Spleen (tissue), 13 donors: ENCODE measurements at places on chromosomes 13 and 19. TPM values are rescaled to one million over a fixed set of nuclear protein-coding genes. Genes with fewer than 3 reads are reported as not detected.

DNA sequence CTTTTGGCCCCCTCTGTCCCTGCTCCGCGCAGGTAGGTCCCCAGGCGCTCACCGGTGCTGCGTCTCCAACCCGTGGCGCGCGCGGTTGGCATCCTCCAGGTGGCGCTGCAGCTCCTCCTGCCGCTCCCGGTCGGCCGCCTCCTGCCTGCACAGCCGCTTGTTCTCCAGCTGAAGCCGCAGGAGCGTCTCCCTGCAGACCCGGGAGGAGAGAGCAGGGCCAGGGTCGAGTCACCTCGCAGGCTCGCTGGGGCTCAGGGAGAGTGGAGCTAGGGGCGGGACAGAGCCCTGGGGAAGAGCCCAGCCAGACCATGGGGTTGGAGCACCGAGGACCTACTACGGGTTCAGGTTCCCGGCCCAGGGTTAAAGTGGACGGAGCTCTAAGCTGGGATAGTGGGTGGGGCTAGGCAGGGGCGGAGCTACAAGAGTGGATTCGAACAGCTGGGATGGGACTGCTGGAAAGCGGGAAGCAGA is 9.3 kb downstream of the HOOK2 start:
- no peaks in the 10 kb centered on the region for H3K27me3 ChIP-seq
- H3K4me3 ChIP-seq, result peak overlapping the region; percentile 54
- H3K4me1 ChIP-seq, result peaks cover 10% of the 10 kb centered on the region
- DNase-seq, result peak; percentile 93
- no peak overlapping the region for H3K27ac ChIP-seq

DNA sequence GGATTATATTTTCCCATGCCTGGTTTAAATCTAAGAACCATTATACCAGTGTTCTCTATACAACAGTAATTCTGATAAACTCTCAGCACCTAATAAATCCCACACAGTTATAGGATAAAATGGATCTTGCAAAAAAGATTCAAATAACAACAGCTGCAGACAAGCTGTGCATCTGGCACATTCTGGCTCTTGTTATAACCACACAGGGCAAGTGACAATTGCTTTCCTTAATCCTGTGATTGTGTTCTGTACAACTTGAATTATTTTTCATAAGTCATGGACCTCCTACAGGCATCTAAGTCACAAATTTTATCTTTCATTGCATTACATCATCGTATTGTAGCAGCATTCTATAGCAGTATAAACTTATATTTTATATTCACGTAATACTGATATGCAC is 948.3 kb downstream of the SLITRK1 start:
- H3K4me3 ChIP-seq, result no peak overlapping the region
- no peak for DNase-seq
- H3K36me3 ChIP-seq, result no peaks in the 10 kb centered on the region
- no peaks in the 10 kb centered on the region for H3K4me1 ChIP-seq
- H3K27ac ChIP-seq, result no peak overlapping the region
- H3K27me3 ChIP-seq, result no peaks in the 10 kb centered on the region

GRCh38 chr13:93750676-93751075 is 524.1 kb downstream of the GPC6 start:
- no peaks in the 10 kb centered on the region for H3K27me3 ChIP-seq
- no peak overlapping the region for H3K4me3 ChIP-seq
- no peaks in the 10 kb centered on the region for H3K4me1 ChIP-seq
- H3K27ac ChIP-seq, result no peak overlapping the region

- no peaks in the 10 kb centered on the region for H3K36me3 ChIP-seq
- H3K27me3 ChIP-seq, result no peaks in the 10 kb centered on the region
- no peak for DNase-seq
- H3K27ac ChIP-seq, result no peak overlapping the region
- H3K4me1 ChIP-seq, result peaks cover 6% of the 10 kb centered on the region
Observed at GRCh38 chr13:99007414-99007986, 29.6 kb upstream of the DOCK9 start.

Gene MYH14
- total RNA-seq, result 0.23 TPM

- no peaks in the 10 kb centered on the region for H3K36me3 ChIP-seq
- H3K27ac ChIP-seq, result no peak overlapping the region
- H3K4me1 ChIP-seq, result no peaks in the 10 kb centered on the region
Observed at GRCh38 chr13:56659041-56659471, 481.7 kb upstream of the PRR20A start.

Gene ZIC2
- total RNA-seq, result not detected

DNA sequence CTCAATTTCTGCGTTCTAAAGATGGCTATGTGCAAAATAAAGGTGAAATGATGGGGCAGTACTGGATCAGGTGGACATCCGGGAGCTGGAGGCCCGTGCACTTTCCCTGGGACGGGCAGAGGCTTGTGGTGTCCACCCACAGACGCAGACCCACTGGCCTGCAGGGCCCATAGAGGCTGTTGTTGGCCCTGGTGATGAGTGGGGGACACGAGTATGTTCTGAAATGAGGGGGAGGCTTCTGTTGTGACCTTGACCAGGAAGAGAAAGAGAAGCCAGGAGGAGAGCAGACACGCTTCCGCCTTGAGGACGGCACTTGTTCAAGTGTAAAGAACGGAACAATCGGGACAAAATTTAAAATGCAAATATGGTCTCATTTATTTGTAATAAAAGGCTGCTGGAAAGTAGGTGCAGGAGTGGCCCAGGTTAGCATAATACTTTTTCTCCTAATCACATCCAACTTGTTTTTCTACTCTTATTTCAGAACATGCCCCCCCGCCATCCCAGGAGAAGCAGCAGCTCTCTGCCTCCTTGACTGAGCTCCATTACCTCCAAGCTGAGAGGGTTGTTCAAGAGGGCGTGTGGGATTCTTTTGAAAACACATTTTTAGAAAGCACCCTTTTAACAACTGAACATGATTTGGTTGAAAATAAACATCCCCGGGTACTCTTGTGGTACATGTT is 27.1 kb downstream of the ATP11A start:
- peak; percentile 38 for DNase-seq
- H3K4me1 ChIP-seq, result peaks cover 5% of the 10 kb centered on the region
- no peaks in the 10 kb centered on the region for H3K27me3 ChIP-seq
- H3K27ac ChIP-seq, result no peak overlapping the region

Gene LATS2
- total RNA-seq, result 34.6 TPM

DNA sequence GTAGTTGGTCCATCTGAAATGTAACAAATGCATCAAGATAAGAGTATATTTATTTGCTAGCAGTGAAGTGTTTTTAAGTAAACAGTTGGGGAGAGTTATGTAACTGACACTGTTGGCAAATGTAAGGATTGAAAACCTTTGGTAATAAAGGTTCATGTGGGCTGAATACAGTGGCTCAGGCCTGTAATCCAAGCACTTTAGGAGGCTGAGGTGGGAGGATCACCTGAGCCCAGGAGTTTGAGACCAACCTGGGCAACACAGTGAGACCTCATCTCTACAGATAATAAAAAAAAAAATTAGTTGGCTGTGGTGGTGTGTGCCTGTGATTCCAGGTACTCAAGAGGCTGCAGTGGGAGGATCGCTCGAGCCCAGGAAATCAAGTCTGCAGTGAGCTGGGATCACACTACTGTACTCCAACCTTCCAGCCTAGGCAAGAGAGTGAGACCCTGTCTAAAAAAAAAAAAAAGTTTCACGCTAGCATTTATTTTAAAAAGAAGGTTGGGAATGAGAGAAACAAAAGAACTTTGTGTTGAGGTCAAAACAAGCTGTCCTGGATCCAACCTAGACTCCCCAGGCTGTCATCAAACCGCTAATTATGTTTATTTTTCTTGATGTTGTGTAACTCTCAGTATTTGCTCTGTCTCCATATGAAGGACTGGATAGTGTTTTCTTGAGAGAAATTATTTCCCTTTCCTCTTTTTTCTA is 20.7 kb downstream of the SETDB2 start:
- H3K4me1 ChIP-seq, result no peaks in the 10 kb centered on the region
- no peak for DNase-seq
- H3K4me3 ChIP-seq, result no peak overlapping the region
- peaks cover 33% of the 10 kb centered on the region for H3K36me3 ChIP-seq

DNA sequence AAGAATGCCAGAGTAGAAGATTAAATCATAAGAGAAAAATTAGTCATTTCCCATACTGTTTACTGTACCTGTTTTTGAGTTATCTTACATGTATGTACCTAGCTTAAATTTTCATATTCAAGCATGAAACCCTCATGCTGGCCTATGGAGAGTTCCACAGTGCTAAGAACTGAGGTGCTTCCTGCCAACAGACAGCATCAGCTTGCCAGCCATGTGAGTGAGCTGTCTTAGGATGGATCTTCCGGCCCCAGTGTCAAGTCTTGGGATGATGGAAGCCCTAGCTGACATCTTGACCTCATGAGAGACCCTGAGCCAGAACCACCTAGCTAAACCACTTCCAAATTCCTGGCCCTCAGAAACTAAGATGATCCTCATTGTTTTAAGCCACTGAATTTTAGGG is 90.1 kb downstream of the SERP2 start:
- H3K4me3 ChIP-seq, result no peak overlapping the region
- no peaks in the 10 kb centered on the region for H3K36me3 ChIP-seq
- H3K27me3 ChIP-seq, result no peaks in the 10 kb centered on the region

GRCh38 chr19:7670150-7670783 is 1.4 kb downstream of the RETN start:
- peak; percentile 86 for DNase-seq
- H3K4me3 ChIP-seq, result peak overlapping the region; percentile 5
- no peaks in the 10 kb centered on the region for H3K4me1 ChIP-seq
- no peaks in the 10 kb centered on the region for H3K36me3 ChIP-seq
- peak overlapping the region; percentile 71 for H3K27ac ChIP-seq
- peaks cover 13% of the 10 kb centered on the region for H3K27me3 ChIP-seq

Gene ZNF549
- 8.5 TPM for total RNA-seq

Gene NLRP9
- total RNA-seq, result not detected

DNA sequence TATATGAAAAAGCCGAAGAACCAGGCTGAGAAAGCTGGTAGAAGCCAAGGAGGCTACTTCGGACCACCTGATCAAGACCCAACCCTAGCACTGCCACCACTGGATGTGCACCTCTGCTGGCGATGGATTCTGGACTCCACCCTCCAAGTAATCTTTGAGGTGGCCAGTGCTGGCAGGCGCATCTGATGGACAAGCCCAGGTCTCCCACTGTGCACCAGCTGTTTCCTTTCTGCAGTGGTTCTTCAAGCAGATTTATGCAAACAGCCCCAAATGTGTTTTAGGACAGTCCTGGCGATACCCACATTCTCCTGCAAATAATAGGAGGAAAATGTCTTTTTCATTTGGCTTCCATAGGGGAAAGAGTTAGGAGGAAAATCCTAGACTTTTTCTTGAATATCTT is 172.3 kb downstream of the SHISA2 start:
- no peak overlapping the region for H3K27ac ChIP-seq
- no peaks in the 10 kb centered on the region for H3K27me3 ChIP-seq
- no peak overlapping the region for H3K4me3 ChIP-seq
- H3K4me1 ChIP-seq, result no peaks in the 10 kb centered on the region
- no peak for DNase-seq

Gene CEACAM3
- total RNA-seq, result 6.8 TPM

DNA sequence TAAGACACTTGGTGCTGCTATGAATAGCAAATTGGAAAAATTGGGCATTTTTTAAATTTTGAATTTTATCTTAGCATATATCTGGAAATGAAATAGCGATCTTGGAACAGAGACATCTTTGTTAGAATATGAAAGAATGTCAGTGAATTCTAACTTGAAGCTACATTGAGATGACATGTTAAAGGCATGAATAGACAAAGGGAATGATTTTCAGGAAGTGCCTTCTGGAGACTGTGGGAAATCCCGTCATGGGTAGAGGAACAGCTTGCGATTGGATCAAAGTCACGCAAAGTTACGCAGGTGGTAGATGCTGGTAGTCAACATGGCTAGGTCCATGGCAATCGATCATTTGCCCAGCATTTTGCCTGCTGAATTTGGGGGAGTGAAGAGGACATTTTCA is 43.5 kb downstream of the LRCH1 start:
- no peak overlapping the region for H3K4me3 ChIP-seq
- peaks cover 88% of the 10 kb centered on the region for H3K4me1 ChIP-seq
- DNase-seq, result no peak
- peak overlapping the region; percentile 84 for H3K27ac ChIP-seq

GRCh38 chr19:6811906-6812305 is 39.4 kb downstream of the VAV1 start:
- H3K4me3 ChIP-seq, result no peak overlapping the region
- H3K4me1 ChIP-seq, result peaks cover 19% of the 10 kb centered on the region
- DNase-seq, result no peak
- no peaks in the 10 kb centered on the region for H3K36me3 ChIP-seq
- no peak overlapping the region for H3K27ac ChIP-seq

DNA sequence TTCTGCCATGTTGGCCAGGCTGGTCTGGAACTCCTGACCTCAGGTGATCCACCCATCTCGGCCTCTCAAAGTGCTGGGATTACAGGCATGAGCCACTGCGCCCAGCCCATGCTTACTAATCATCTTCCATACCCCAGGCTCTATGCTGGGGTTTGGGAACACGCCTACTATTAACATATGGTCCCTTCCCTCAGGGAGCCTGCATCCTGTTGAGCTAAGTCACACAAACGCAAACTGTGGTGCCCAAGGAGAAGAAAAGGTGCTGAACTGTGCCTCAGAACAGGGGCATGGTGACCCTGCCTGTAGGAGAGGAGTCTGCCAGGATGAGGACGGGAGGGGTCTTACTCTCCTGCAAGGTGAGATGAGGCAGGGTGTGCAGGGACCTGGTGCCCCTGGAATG is 5.6 kb downstream of the MICOS13 start:
- no peak for DNase-seq
- H3K27me3 ChIP-seq, result no peaks in the 10 kb centered on the region
- H3K4me3 ChIP-seq, result no peak overlapping the region
- peaks cover 18% of the 10 kb centered on the region for H3K4me1 ChIP-seq
- H3K36me3 ChIP-seq, result no peaks in the 10 kb centered on the region
- H3K27ac ChIP-seq, result no peak overlapping the region

DNA sequence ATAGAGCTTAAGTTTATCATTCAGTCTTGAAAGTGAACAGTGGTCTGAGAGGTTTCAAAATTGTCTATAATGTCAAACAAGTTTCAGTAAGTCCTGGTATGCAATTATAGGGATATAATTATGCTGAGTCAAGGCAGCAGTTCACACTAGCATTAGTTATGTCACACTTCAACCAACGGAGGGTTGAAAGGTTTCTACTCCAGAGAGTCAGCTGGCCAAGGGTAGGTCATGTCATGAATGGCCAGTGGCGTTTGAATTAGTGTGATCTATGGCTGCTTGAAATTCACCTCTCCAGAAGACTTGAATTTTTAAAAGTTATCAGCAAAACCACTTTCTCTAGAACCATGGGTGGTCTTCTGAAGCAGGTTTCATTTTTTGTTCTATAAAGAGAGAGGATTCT is 108.6 kb downstream of the TNFRSF19 start:
- no peak overlapping the region for H3K4me3 ChIP-seq
- H3K27ac ChIP-seq, result no peak overlapping the region
- H3K27me3 ChIP-seq, result no peaks in the 10 kb centered on the region
- no peak for DNase-seq

Gene PPM1N
- 6.3 TPM for total RNA-seq

DNA sequence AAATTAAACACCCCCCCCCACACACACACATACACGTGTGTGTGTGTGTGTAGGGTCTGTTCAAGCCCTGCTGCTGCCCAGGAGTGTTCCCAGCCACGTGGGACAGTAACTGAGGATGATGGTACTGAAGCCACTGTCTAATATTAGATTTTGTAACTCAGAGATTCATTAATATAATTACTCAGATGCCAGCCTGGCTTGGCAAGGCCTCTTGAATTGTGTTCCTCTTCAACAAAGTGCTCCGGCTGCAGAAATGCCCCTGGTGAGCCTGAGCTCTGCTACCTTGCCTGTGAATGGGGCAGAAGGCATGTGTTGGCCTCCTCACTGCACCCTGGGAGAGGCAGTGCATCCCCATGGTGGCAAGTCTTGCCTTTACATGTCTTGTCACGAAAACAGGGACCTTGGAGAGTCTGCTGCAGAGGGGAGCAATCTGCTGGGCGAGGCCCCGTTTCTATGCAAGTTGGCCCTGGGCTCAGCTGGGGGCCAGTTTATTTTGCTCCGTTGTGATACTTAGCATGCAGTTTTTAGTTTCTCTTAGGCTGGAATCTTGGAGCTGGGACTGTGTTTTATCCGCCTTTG is 44.0 kb downstream of the NFIX start:
- no peak overlapping the region for H3K4me3 ChIP-seq
- H3K27me3 ChIP-seq, result no peaks in the 10 kb centered on the region
- no peaks in the 10 kb centered on the region for H3K36me3 ChIP-seq
- peaks cover 8% of the 10 kb centered on the region for H3K4me1 ChIP-seq
